Stimulated activated CD4-positive, alpha-beta T cell treated with anti-CD3 and anti-CD28 coated beads, Interleukin-12 subunit alpha, Interleukin-12 subunit beta, amount 100 ng/mL, for 4 hours (primary cell): ENCODE measurements at places on chromosomes 4 and X.

DNA sequence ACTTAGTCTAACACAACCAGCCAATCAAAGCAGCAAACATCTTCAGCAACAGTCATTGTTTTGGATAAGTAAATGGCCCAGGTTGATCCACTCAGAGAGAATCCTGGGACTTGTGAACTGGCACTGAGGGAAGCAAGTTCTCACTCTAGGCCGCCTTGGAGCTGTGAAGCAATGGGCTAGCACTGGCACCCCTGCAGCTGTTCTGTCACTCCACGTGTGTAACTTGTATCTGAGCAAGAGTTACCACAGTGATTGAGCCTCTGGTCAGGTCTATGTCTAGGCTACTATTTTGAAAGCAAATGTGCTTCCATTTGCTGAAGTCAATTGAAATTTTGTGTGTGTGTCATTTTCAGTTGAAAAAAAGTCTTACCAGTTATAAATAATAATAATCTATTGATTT lies 57.2 kb upstream of the HS3ST1 start:
- no peak for DNase-seq

GRCh38 chr4:74266081-74266480 lies 42.2 kb upstream of the EPGN start:
- DNase-seq: no peak

- DNase-seq: no peak
Observed at GRCh38 chr4:169024762-169025161, 14.7 kb upstream of the CBR4 start.

GRCh38 chr4:31324814-31325213 lies 604.6 kb downstream of the PCDH7 start:
- DNase-seq: no peak

DNA sequence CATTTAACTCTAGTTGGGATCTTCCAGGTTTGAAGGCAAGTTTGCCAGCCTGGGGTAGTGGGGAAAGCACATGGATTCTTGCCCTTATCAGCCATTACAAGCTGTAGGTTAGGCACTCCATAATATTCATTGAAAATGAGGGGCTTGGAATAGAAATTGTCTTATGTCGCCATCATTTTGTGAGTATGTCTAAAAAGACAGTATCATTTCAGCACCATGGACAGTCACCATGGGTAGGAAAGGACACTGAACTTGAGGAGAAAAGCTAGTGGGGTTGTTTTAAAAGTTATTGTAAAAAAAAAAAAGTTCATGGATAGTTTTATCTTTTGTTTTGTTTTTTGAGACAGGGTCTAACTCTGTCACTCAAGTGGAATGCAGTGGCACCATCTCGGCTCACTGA lies 356.1 kb downstream of the HNRNPD start:
- no peak for DNase-seq

- no peak for DNase-seq
Observed at GRCh38 chr4:39062094-39062769, at the start of gene KLHL5. KLHL5 (plus strand) TSS chr4:39062232; CDS start chr4:39062653, 421 bp downstream.

DNA sequence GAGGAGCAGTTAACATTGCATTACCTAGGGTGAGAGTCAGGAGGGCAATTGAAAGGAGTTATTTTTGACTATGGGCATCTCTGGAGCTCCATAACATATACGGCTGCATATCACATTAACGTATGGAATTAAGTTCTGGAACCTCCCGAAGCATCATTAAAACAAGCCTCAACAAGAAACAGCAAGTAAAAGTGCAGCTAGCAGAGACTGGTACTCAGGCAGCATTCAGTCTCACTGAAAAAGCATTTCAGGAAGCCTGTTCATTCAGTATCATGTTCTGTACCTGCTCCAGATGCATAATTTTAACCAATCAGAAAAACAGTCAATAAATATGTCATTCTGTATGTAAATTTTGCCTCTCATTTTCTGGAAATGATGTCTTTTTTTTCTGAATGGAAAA lies 299.6 kb downstream of the EPHA5 start:
- DNase-seq: no peak

DNA sequence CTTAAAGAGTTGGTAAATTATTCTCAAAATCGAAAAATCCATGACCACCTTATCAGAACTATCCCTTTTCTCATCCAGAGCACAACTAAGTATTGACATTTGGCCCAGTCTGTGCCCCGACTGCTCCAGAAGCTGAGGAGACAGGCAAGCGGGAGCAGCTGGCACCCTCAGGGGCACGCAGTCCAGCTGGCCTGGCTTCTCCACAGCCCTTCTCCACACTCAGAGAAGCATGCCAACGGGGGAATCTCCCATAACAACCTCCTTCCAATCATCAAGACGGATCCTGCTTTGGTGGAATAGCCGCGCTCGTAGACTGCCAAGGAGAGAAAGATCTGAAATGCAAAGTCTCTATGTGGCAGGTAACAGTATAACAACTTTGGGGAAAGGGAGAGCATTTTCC lies 85.4 kb downstream of the AFAP1 start:
- no peak for DNase-seq

DNA sequence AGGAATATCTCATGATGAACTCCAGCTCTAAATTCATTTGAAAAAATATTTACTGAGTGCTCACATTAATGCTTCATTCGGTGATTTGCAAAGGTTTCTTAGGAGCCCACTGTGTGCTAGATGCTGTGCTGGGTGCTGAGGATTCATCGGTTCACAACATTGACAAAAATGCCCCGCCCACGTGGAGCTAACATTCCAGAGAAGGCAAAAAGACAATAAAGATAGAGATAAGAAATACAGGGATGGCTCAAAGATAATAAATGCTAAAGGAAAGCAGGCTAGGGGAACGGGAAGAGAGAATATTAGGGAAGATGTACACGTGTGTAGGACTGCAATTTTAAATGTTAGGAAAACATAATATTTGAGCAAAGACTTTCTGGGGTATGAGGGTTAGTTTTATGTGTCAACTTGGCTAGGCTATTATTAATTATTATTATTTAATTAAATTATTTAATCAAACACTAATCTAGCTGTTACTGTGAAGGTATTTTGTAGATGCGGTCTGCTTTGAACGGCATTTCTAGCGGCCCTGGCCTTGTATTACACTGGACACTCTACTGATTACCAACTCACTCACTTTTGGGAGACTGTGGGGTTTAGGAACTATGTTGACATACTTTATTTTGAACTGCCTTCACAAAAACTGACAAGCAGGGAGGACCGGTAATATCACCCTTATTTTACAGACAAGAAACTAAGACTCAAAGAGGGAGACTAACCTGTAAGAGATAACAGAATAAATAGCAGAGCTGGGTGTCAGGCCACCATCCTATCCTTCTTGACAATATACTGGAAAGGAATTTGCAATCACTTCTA lies 61.9 kb upstream of the IRF2 start:
- no peak for DNase-seq

DNA sequence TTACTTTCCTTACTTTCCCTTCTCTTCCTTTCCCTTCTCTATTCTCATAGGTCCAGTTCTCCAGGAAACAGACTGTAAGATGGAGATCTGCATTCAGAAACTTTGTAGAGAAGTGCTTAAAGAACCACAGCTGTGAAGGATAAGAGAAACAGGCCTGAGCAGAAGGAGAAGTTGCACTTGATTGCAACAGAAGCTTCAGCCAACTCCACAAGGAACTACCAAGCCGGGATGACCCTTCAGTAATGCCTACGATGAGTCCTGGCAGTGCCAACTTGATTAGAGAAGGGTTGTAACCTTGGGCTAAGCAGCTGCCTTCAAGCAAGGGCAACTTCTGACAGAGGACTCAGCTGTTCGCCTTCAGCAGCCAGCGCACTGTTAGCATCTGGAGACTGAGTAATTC lies 413.3 kb upstream of the RASGEF1B start:
- no peak for DNase-seq

DNA sequence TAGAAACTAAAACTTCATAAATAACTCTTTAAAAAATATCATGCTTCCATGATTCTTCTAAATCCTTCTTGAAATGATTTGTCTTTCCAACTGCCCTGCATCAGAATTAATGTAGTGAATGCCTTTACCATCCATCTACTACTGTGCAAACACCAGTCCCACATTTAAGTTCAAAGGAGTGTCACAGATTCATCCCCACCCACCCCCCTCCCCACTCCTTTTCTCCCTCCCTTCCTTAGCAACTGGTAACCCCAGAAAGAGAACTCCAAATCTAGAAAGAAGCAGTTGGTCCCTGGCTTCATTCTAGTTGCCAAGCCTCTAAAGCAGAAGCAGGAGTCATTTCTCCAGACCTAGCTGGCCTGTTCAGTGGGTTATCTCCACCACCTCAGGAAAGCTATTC lies at the start of gene PRR32:
PRR32 (plus strand) TSS at position 301 of the 400 bp plus-strand sequence. CDS start 115 bp downstream, outside the sequence.
- no peak for DNase-seq

DNA sequence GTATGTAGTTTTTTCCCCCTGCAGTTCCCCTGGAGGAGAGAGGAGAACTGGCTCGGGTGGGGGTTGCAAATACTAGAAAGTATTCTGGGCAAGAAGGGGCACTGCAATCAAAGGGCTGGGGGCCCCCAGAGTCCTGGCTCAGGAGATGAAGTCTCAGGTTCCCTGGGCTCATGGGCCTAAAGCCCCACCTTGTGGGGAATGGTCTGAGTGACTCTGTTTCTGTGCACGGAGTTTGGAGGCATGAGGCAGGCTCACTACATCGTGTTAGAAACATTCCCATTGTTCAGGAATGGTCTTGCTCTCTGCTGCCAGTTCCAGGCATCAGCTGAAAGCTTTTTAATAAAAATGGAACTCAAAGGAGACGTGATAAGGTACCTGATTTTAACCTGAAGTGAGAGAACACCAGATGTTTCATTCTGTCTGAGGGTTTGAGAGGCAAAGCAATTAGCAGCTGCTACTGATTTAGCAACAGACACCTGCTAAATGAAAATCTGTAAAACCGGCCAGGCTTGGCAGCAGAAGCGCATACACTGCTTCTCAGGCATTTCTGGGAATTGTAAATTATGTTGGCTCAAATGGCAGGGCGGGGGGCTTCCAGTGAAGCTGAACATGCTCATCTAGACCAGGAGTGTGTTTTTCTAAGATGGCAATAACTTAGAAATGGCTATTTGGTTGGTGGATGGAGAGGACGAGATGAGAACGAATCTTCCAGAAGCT lies 122.7 kb downstream of the TMEM164 start:
- no peak for DNase-seq

DNA sequence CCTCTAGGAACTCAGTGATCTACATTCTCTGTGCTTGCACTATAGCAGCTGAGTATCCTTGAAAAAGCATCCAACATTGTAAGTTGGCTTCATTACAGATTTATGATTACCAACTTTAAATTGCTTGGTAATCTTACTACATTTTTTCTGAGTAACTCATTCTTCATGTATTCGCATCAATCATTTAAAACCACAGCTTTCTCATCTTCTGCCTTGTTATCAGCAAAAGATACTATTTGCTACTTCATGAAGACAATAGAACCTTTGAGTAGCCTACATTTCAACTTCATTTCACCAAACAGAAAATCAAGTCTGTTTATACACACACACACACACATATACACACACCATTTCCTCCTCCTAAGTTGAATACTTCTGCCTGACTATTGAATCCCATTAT lies 6.2 kb upstream of the DCAF8L2 start:
- no peak for DNase-seq

DNA sequence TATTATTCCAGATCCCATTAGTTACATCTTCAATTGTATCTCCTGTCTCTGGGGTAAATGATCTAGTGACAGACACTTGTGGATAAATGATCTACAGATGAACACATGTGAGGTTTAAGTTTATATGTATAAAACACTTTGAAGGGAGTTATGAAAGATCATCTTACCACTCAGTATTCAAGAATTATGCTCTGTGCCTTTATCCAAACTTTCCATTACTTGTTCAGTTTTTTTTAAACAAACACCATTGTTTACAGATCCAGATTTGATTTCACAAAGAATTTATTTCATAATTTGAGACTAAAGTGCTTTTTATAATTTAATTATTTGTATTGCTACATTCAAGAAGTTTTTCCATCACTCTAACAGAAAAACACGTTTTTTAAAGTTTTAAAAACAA lies 142.5 kb downstream of the HHIP start:
- no peak for DNase-seq

GRCh38 chrX:100413229-100413628 lies 3.2 kb upstream of the PCDH19 start:
- no peak for DNase-seq

DNA sequence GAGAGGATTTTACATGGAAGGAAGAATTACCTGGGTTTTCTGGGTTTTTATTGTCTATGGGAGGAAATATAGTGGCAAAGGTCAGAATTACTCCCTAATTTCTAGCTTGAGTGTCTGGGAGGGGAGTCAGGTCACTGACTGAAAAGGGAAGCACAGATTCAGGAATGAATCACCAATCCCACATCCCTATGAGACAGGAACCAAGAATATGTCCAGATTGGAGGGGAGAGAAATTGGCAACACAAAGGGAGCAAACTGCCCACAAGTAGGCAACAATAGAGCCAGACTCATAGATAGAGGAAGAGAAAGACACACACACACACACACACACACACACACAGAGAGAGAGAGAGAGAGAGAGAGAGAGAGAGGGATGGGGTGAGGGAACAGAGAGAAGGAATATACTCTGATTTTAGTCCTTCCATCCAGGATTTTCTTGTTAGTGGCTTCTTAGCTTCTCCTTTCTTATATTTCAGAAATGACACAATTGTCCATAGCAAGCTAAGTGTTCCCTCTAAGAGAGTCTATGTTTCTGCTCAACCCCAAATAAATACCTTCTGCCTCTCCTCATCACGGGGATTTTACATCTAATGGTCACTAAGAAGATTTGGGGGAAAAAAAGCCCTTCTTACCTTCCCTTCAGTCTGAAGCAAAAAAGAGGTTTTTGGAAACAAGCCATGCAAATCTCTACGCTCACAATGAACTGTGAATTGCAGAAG lies 12.0 kb downstream of the P2RY10 start:
- no peak for DNase-seq

- DNase-seq: no peak
Observed at GRCh38 chr4:34178476-34178875, 2065.8 kb downstream of the ARAP2 start.

DNA sequence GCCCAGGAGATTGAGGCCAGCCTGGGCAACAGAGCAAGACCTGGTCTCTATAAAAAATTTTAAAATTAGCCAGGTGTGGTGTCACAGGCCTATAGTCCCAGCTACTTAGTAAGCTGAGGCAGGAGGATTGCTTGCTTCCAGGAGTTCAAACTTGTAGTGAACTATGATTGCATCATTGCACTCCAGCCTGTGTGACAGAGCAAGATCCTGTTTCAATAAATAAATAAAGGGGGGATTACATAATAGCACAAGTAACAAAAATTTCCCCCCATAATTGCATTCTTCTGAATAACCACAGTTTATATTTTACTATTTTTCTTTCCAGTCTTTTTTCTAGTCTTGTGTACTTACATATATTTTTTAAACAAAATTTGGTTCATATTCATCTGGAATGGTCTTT lies 135.6 kb downstream of the CHIC2 start:
- no peak for DNase-seq

GRCh38 chr4:56288663-56289062 lies 98.6 kb downstream of the AASDH start:
- DNase-seq: no peak

DNA sequence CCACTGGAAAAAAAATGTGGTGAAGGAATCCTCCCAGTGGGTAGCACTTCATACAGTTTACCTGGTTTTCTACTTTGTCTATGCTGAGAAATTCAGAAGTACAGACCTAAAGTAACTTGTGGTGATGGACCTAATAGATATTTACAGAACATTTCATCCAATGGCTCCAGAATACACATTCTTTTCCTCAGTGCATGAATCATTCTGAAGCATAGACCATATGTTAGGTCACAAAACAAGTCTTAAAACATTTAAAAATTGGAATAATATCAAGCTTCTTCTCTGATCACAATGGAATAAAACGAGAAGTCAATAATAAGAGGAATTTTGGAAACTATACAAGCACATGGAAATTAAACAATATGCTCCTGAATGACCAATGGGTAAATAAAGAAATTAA lies 450.1 kb upstream of the INTU start:
- no peak for DNase-seq
